MG63 (cell line): ENCODE measurements at places on chromosomes 12 and 14. TPM values are rescaled to one million over a fixed set of nuclear protein-coding genes. Genes with fewer than 3 reads are reported as not detected.
A peak's percentile ranks its signal among the peaks of the same experiment; 100 is the strongest.

DNA sequence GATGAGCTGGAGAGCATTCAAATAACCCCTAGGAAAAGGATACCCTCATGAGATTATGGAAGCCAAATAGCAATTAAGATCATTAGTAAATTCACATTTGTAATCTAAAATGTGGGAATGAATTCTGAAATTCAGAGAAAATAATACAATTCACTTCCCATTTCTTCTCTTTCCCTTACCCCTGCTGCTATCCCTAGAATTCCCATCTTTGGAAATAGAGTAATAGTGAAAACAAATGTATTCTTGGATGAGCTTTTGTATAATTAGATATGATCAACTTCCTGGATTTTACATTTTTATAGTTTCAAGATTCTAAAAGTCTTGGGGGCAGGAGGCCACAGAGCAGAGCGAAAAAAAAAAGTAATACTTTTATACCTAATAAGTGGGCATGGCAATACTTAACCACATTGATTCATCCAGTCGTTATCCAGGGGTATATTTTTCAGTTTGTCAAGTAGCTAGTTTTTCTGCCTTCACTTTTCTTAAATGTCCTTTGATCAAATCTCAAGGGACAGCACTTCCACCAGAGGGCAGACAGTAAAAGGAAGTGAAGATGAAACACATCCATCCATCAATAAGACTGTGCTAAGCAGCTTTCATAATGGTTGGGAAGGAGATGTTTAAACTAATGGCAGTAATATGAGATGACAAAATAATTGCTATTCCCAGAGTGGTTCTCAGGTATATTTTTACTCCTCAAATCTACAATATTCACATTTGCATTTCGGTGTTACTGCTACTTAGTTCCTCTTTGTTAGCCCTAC lies 401.3 kb downstream of the DIO2 start:
- DNase-seq = no peak

GLT1D1 gene
- 0.39 and 4.2 TPM in 2 replicates for total RNA-seq

DNA sequence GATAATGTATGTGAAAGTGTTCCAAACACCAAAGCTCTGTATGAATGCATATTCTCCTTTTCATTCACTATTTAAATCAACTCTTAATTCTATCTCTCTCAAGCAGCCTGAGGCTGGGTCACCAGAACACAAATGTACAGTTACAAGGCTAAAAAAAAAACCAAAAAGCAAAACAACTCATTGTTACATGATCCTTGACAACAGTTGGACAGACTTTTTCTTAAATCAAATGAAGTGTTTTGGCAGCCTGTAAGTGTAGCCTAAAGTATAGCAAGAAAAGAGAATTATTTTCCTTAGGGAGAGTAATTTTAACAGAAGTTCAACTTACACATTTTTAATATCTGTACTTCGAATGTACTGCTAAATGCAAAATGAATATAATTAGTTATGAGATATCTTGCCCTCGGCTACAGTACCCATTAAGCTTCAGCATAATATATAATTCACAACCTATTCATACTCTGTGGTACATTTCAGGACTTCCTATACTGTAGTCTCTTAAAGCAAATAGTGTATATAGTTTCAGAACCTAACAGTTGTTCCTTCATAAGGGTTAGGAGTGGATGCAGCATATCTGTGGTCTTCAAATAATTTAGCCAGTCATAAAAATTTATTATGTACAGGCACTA lies 214.0 kb upstream of the BTG1 start:
- DNase-seq = no peak

- no peak for DNase-seq
Observed at GRCh38 chr12:51593021-51593420, 2.0 kb downstream of the SCN8A start.

DNA sequence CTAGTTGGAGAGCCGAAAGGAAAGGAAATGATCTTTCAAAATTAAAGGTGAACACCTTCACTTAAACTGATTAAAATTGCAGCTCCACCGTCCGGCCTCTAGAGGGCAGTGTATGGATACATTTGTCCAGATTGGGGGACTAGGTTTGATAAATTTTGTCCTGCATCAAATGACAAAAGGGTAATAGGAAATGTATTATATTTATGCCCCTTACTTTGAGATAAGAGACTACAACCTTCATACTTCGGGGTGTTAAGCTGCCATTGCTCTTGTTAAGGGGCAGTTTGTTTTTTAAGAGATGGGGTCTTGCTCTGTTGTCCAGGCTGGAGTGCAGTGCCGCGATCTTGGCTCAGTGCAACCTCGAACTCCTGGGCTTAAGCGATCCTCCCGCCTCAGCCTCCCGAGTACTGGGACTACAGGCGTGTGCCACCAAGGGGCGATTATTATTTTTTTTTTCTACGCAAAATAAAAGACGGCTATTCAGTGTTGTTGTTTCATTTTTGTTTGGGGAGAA lies 818 bp upstream of the SUOX start:
- DNase-seq = peak; percentile 34

MEG3 gene
- total RNA-seq = not detected in 2 replicates

GRCh38 chr14:94174604-94175010 lies 485 bp downstream of the PPP4R4 start:
- DNase-seq = no peak

IQSEC3 gene
- total RNA-seq = not detected in 2 replicates

IGFBP6 gene
- total RNA-seq = 37.5 and 66.3 TPM in 2 replicates

- DNase-seq = no peak
Observed at GRCh38 chr12:118714500-118714899, 266.8 kb upstream of the SRRM4 start.

ITGA7 gene
- 18.8 and 27.4 TPM in 2 replicates for total RNA-seq

GRCh38 chr14:81801921-81802320 lies 268.3 kb upstream of the SEL1L start:
- DNase-seq = no peak

KERA gene
- total RNA-seq = not detected in 2 replicates

DNA sequence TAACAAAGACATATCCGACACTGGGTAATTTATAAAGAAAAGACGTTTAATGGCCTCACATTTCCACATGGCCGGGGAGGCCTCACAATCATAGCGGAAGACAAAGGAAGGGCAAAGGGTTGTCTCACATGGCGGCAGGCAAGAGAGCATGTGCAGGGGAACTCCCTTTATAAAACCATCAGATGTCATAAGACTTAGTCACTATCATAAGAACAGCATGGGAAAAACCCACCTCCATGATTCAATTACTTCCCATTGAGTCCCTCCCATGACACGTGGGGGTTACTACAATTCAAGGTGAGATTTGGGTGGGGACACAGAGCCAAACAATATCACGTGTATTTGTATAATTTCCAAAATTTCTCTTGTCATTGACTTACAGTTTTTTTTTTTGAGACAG lies 5.5 kb upstream of the LMNTD1 start:
- no peak for DNase-seq

- no peak for DNase-seq
Observed at GRCh38 chr12:120614848-120615247, 25.6 kb upstream of the CABP1 start.

DNA sequence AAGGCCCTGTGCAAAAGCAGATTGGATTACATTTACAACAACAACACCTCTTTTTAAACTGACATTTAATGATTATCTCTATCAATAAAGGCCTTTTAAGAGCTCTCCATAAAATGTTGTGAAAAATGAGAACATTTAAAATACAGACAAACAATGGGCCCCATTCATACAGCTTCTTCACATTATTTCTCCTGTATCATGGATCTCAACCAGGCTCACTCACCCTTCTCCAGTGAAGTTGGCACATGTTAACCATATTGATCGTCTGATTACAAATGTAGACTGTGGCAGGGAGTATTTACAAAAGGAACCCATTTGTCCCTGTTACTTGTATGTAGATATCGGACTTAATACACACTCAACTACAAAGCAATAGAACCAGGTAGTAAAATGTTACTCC lies 220.2 kb upstream of the BTG1 start:
- no peak for DNase-seq
